ENCODE measurements at places on chromosomes 2 and 18.

DNA sequence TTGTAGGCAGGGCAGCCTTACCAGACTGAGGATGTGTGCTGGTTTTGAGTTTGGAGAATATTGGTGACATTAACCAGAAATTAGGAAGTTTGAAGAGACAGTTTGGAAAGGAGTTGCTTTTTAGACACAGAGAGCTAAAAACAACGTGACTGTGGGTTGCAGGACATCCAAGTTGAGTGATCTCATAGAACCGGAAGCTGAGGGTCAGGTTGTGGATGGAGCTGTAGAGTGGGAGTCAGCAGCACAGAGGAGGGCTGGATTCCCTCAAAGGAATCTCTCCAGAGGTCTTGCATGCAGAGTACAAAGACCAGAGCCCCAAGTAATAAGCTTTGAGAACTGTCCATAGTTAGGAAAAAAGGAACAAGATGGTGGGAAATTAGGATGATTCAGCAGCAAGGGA, 9.3 kb downstream of the MAPRE3 start:
- DNase-seq = no peak

GRCh38 chr2:109507217-109507616, 106.5 kb downstream of the SEPTIN10 start:
- no peak for DNase-seq

- no peak for DNase-seq
These were observed 56.8 kb downstream of the HDLBP start for GRCh38 chr2:241258505-241259280.

- DNase-seq = no peak
These were observed 566 bp downstream of the GATA6 start for GRCh38 chr18:22169889-22170420.

DNA sequence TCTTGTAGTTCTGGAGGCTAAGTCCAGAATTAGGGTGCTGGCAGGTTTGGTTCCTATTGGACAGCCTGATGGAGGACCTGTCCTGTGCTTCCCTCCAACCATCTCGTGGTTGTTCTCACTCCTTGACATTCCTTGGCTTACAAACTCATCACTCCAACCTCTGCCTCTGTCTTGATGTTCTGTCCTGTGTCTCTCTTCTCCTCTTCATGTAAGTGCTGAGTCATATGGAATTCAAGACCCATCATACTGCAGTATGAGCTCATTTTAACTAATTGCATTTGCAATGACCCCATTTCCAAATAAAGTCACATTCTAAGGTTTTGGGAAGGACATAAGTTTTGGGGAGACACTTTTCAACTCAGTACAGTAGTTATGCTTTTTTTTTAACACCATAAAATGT, 374.7 kb downstream of the TRIB2 start:
- DNase-seq = no peak

GRCh38 chr2:200665626-200666453, 80.0 kb downstream of the AOX1 start:
- no peak for DNase-seq

GRCh38 chr2:188138313-188138712, 153.4 kb upstream of the GULP1 start:
- DNase-seq = no peak

DNA sequence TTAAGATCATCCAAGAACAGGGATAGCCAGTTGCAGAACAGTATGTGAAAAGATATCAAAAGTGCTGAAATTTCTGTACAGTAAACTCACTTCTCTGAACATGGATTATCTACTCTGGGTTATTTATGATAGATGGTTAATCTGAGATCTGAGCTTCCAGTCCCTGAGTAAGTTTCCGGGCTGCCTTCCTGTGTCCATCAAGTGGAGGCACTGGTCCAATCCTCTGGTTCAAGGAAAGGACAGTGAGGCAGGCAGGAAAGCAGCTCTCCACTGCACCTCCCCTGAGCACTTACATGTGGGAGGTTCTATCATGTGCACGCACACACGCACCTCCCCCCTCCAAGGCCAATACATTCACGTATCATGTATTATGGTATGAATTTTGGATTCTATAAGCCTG, 32.5 kb downstream of the GPR45 start:
- no peak for DNase-seq

DNA sequence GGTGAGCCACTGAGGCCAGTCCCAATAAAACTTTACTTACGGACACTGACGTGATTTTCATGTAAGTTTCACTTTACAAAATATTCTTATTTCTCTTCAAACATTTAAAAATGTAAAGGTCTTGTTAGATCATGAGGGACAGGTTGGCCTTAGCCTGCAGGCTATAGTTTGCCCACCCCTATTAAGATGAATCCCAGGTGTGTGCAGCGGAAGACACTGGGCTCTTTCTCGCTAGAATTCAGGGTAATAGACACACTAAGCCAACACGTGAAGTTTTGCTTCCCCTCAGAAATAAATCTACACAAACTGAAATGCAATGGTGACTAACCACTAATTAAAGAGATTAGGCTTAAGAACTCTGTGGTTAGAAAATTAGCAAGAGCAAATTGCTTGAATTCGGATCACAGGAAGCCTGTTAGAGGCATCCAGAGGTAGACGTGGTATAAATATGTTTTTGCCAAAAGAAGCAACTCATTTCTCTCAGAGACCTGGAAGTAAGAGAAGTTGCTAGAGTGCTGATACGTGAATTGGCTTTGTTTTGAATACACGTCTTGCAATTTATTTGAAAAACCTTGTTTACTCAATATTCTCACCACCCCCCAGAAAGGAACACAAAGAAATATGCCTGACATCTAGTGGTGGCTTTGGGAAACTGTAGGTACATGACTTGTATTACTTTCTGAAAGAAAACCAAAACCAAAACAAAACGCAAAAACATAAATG, 151.6 kb downstream of the DTNB start:
- no peak for DNase-seq

- no peak for DNase-seq
These were observed 263.5 kb upstream of the SIX2 start for GRCh38 chr2:45272549-45273265.

GRCh38 chr2:184141866-184142265, 456.5 kb upstream of the ZNF804A start:
- no peak for DNase-seq

GRCh38 chr2:60479226-60480088, 74.0 kb downstream of the BCL11A start:
- no peak for DNase-seq

GRCh38 chr2:25362434-25363145, 20.9 kb upstream of the DNMT3A start:
- no peak for DNase-seq

- DNase-seq = no peak
These were observed 541.7 kb downstream of the ERBB4 start for GRCh38 chr2:211996857-211997256.
